Peyer's patch (tissue), 4 donors: ENCODE measurements at places on chromosomes 5 and 9. TPM values are rescaled to one million over a fixed set of nuclear protein-coding genes. Genes with fewer than 3 reads are reported as not detected.

- DNase-seq = no peak
Measured at GRCh38 chr5:101160002-101160401, 256.9 kb upstream of the ST8SIA4 start.

Gene EFNA5
- total RNA-seq = 27.5 TPM

- no peak for DNase-seq
Measured at GRCh38 chr5:65822710-65823109, 100.7 kb downstream of the NLN start.

Gene IL13
- not detected for total RNA-seq

Gene AQP3
- 326 TPM for total RNA-seq

Gene OR1J2
- not detected for total RNA-seq

DNA sequence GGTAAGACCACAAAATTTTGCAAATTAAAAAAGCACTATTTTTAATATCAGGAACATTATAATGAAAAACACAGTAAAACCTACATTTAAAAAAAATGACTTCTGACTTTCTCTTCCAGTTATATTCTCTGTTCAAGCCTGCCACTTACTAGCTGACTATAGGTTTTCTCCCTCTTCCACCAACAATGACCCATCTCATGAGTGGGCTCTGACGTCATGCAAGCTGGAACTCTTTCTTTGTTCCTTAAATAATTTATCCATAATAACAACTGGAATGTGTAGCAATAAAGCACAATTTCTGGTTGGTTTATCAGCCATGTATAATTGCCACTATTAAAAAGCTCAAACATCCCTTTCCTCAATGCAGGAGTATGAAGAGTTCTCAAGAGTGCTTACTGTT, 378.1 kb upstream of the FAM174A start:
- no peak for DNase-seq

DNA sequence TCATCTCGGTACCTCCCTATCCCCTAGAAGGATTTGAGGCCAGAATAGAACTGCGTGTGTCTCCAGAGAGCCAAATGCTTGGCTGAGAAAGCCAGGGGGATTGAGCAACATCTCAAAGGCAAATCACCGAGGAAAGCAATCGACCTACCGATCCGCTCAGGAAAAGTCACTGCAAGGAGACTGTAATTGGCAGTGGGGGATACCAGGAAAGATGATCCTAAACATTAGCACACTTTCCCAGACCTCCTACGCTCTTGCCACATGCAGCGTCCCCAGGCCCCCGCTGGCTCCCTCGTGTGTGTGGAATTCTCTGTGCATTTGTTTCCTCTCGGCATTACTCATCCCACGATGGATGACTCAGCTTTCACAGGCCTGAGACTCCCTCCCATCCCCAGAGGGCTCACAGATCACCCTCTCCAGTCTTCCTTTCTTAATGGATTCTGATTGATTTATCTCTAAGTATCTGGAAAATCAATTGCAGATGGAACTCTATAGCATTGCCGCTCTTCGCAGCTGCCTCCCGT, 82.2 kb upstream of the ICE1 start:
- no peak for DNase-seq

- DNase-seq = no peak
Measured at GRCh38 chr5:132334812-132335211, 34.7 kb upstream of the SLC22A5 start.

DNA sequence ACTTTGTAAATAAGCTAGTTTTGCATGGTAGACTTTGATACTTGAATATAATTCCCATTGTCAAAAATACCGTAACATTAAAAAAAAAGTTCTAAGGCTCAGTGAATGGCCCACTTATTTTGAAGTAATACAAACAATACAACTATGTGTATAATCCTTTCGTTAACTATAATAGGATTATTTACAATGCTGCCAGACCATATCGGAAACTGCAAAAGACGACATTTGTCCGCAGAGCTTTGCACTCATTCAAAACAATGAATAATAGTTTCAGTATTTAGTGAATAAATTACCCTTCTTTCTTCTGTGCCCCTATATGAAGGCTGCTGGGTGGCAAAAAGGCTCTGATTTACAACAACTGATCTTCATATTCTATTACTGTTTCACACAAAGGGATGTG, 121.8 kb downstream of the DROSHA start:
- no peak for DNase-seq

Gene KLHL3
- 6.2 TPM for total RNA-seq

GRCh38 chr9:135908093-135908753, 877 bp upstream of the CAMSAP1 start:
- DNase-seq = no peak

GRCh38 chr5:124665625-124666024, 80.8 kb downstream of the ZNF608 start:
- DNase-seq = no peak

- DNase-seq = no peak
Measured at GRCh38 chr5:39195198-39195826, 24.1 kb downstream of the FYB1 start.

- DNase-seq = peak; percentile 13
Measured at GRCh38 chr5:1515311-1515920, 8.3 kb downstream of the LPCAT1 start.

Gene PPIC
- 5.0 TPM for total RNA-seq

Gene EIF4E1B
- total RNA-seq = not detected

Gene PTPN3
- 53.6 TPM for total RNA-seq

DNA sequence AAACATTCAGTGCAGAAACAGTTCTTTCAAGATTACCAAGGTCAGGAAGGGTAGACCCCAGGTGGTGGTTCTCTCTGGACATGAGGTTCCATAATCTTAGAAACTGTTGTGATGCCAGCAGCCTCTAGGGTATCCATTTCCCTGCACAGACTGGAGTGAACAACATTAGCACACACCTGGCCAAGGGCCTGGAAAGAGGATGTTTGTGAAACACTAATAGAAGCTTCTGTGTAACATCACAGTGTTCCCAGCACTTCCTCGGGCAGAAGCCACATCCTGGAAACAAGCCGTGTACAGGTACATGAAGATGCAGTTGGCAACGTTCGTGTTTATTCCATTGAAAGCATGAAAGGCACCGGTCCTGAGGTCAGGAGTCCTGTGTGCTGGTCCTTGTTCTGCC, 598.2 kb upstream of the KLF4 start:
- DNase-seq = no peak

DNA sequence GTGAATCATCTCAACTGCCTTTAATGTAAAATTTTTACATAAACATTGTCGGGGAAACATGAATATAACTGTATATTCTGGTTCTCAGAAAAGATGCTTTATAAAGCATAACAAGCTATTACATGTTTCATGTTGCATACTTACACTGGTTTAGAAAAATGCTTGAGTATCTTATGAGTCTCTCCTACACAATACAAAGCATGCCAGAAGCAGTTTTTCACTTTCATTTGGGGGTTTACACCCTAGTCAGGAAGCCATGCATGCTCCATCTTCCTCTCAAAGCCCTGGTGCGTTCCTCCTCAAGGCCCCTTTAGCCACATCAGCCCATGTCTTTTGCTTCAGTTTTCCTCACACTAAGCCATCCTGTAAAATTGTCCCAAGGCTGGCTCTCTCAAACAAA, 22.8 kb downstream of the ELAVL2 start:
- DNase-seq = no peak

GRCh38 chr5:35338157-35338453, 107.8 kb upstream of the PRLR start:
- no peak for DNase-seq

DNA sequence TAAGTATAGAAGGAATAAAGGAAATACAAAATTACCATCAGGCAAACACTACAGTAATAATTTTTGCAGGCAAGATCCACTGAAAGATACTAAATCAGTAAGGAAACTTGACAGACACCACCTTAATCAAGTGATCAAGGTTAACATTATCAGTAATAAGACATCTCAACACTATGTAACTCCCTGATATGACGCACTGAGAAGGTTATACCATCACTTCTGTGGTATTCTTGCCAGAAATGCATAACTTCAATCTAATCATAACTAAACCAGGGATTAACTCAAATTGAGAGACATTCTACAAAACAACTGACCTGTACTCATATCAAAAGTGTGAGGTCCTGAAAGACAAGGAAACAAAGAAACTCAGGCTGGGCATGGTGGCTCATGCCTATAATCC, 52.5 kb upstream of the GABRP start:
- DNase-seq = no peak

DNA sequence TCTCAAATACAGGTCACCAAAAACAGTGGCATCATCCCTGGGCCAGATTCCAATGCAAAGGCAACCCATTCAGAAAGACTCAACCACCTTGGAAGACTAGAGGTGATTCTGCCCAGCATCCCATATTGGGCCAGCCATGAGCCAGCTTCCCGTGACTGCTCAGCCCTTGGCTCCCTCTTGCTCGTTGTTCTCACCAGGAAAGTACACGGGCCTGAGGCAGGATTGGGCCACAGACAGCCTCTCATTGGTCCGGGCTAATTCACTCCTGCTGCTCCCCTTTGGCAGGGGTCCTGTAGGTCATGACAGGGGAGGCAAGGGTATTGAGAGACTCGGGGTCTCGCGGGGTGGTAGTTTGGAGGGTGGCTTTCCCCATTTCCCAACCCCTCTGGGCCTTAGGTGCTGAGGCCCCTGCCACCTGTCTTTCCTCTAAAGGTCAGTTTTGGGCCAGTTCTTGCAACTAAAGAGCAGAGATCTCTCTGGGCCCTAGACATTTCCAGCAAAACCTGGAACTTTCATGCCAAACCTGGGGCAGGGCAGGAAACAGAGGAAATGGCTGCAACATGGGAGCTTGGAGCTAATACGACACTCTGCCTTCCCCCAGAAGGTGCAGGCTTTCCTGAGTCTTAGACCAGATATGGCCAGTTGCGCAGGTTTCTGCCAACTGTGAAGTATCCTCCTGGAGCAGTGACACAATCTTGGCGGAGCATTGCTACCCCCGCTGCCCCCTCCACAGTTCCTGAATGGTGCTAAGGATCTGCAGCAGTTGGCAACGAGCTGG, 22.0 kb upstream of the FGFR4 start:
- DNase-seq = no peak

Gene NRG2
- total RNA-seq = 0.80 TPM

Gene C8G
- not detected for total RNA-seq

- DNase-seq = no peak
Measured at GRCh38 chr9:29213417-29214153, 1640.3 kb upstream of the C9orf72 start.

Gene S1PR3
- 6.7 TPM for total RNA-seq

Gene RECK
- total RNA-seq = 3.8 TPM

GRCh38 chr5:129125819-129126218, 31.3 kb downstream of the ISOC1 start:
- no peak for DNase-seq

DNA sequence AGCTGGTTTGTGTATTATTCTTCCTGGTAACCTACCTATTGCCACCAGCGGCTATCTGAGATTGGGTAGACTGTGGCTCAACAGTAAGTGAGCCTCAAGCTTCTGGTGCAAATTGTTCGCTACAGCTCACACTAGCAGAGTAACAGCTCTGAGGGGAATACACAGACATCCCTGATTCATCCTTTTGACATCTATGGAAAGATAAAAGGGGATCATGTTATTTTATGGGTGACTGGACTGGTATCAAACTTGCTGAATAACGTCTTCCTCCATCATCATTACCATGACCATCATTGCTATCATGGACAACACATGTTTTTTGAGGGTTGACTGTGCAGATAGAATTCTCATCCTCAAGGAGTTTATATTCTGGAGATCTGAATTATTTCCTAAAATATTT, 129.6 kb downstream of the PIK3R1 start:
- DNase-seq = no peak

DNA sequence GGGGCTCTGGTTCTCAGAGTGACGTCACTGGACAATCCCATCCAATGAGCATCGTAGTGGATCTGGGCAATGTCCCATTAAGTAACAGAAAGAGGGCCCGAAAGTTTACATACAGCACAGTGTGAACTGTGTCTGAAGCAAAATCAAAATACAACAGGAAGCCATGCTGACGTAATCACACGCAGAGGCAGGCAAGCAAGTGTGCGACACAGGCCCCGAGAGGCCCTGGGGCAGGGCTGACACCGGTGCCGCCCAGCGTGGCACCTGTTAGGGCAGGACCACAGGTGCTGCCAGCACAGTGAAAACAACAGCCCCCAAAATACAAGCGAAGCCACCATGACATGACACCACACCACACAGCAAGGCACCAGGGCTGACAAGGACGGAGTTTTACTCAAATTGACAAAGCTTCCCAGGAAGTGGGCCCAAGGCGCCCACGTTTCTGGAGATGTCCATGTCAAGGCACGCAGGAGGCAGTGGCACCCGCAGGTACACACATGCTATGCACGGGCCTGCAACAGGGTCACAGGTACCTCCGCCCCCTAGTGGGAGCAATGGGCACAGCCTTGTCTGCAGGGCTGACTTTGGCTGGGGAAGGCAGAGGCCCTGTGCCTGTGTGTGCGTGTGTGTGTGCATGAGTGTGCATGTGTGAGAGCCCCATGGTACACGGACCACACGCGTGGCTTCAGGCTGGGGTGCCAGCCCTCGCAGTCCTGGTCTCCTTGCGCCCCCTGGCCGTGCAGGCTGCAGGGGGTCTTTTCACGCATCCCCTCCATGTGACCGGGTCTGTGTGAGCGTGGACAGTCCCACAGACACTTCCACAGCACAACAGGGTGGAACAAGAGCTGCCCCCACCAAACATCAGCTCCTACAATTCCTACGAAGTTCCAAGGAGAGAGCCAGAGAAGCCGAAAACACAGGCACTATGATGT, 19.6 kb downstream of the QSOX2 start:
- DNase-seq = peak; percentile 68

- no peak for DNase-seq
Measured at GRCh38 chr5:160129841-160130240, 10.6 kb upstream of the PWWP2A start.

DNA sequence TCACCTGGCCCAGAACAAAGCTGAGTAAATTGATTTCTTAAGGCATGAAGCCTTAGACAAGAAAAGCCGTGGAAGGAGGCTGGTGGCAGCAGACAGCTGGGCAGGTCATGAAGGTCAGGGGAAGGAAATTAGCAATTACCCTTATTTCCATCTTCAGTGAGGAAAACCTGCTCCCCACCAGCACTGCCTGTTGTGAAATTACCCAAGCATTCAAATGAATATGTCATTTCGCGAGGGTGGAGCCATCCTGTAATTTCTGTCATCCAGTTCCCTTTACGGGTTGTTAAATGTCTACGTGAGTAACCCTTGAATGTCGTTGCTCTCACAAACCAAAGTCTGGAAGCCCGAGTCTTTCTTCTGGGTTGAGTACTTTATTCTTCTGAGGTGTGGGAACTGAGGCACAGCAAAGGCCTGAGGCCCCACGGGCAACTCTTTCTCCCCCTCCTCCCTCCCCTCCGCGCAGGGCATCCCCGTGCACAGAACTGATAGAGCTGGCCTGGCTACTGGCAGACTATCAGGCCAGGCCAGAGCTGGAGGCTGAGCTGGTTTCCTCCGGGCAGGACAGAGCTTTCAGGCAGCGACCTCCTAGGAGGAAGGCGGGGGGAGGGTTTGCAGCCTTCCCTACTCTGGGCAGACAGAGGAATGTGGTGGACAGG, 22.0 kb upstream of the AK3 start:
- DNase-seq = peak; percentile 62
